ENCODE measurements at places on chromosomes 1 and 21. TPM values are rescaled to one million over a fixed set of nuclear protein-coding genes. Genes with fewer than 3 reads are reported as not detected.

Gene MTOR
- 39.0 TPM for total RNA-seq

Gene CACNA1S
- total RNA-seq, result not detected

Gene UBE2Q1
- total RNA-seq, result 79.2 TPM

Gene HSPA6
- total RNA-seq, result 0.25 TPM

Gene ENTREP3
- 32.1 TPM for total RNA-seq

Gene EDARADD
- 0.50 TPM for total RNA-seq

Gene AADACL4
- not detected for total RNA-seq

Gene ADCY10
- total RNA-seq, result 0.24 TPM

GRCh38 chr1:36880155-36881067, 153.9 kb downstream of the GRIK3 start:
- no peaks in the 10 kb centered on the region for H3K4me1 ChIP-seq
- peaks cover 2% of the 10 kb centered on the region for H3K27me3 ChIP-seq
- H3K36me3 ChIP-seq, result no peaks in the 10 kb centered on the region
- H3K27ac ChIP-seq, result no peak overlapping the region
- no peak overlapping the region for H3K4me3 ChIP-seq
- no peak for DNase-seq

- H3K36me3 ChIP-seq, result no peaks in the 10 kb centered on the region
- H3K4me3 ChIP-seq, result no peak overlapping the region
- no peak for DNase-seq
- H3K27ac ChIP-seq, result no peak overlapping the region
Measured at GRCh38 chr1:165056914-165057313, 299.6 kb downstream of the LMX1A start.

GRCh38 chr1:112557385-112557784, 48.6 kb downstream of the WNT2B start:
- H3K27me3 ChIP-seq, result no peaks in the 10 kb centered on the region
- no peak overlapping the region for H3K4me3 ChIP-seq
- H3K4me1 ChIP-seq, result no peaks in the 10 kb centered on the region

DNA sequence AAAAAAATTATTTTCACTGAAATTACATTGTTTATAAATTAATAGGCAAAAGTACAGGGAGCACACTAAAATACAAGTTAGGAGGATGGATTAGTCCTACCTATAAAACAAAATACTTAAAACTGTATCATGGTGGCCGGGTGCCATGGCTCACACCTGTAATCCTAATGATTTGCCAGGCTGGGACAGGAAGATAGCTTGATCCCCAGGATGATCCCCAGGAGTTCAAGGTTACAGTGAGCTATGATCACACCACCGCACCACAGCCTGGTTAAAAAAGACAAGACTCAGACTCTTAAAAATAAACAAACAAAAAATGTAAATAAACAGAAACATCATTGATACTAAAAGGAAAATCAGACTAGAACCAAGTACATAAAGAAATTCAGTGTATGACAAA, 53.5 kb downstream of the ASH1L start:
- no peak for DNase-seq
- no peak overlapping the region for H3K4me3 ChIP-seq
- H3K4me1 ChIP-seq, result peaks cover 43% of the 10 kb centered on the region
- no peak overlapping the region for H3K27ac ChIP-seq
- H3K27me3 ChIP-seq, result no peaks in the 10 kb centered on the region

All from activated naive CD4-positive, alpha-beta T cell treated with anti-CD3 and anti-CD28 coated beads for 36 hours (primary cell).